Activated CD4-positive, alpha-beta T cell treated with anti-CD3 and anti-CD28 coated beads for 36 hours (primary cell): ENCODE measurements at places on chromosomes 7 and 10. TPM values are rescaled to one million over a fixed set of nuclear protein-coding genes. Genes with fewer than 3 reads are reported as not detected.
A peak's percentile ranks its signal among the peaks of the same experiment; 100 is the strongest.

DNA sequence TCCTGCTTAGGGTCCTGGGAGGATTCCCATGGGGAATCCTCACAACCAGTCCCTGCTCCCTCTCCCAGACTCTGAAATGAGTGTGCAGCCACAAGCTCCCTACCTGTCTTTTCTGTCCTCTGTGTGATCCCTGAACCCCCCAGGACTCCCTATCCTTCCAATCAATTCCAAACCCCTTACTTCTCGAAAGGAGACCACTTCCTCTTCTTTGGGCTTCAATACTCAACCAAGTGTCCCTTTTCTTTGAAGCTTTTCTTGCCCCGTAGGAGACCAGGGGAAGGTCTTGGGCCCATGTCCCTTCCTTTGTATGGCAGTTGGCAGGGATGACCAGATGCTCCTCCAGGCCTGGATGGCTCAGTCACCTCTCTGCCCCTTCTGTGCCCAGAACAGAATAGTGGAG lies 1.7 kb downstream of the AEBP1 start:
- DNase-seq, result no peak

DNA sequence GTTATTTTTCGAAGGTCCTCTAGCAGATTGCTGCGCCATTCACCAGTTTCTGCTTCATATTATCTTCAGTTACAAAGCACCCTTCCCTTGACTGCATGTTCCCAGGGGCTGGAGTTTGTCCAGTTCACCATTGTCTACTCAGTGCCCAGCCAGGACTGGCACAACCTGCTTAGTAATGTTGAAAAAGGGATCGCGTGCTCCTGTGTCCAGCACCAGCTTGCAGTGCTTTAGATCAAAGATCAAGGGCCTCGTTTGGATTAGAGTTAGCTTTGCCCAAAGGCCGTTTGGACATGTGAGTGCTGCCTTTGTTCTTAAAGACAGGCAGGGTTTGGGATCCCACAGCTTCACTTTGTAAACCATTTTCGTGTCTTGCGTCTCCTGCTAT lies 867 bp downstream of the ATP6V0E2 start:
- DNase-seq, result no peak

DNA sequence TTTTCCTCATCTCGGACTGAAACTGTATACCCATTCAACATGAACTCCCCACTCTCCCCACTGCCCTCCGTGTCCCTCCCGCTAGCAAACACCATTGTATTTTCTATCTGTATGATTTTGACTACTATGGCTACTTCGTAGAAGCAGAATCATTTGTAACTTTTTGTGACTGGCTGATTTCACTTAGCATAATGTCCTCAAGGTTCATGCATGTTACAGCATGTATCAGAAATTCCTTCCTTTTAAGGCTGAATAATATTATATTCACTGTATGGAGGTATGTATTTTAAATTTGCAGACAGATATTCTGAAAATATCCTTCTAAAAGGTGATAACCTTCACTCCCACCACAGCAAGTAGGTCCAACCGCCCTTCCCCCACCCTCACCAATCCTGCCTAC lies 42.9 kb upstream of the MMD2 start:
- no peak for DNase-seq

DNA sequence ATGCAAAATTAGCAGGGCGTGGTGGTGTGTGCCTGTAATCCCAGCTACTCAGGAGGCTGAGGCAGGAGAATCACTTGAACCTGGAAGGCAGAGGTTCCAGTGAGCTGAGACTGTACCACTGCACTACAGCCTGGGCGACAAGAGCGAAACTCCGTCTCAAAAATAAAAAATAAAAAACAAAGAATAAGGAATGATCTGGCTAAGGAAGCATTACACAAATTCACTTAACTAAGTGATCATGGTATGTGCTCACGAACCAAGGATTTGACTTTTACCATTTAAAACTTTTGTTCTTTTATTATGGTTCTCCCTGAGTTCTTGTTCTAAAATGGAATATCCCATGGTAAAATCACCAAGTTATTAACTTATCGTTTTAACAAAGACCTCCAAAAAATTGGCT lies 71.2 kb downstream of the SIRT1 start:
- DNase-seq, result no peak

DNA sequence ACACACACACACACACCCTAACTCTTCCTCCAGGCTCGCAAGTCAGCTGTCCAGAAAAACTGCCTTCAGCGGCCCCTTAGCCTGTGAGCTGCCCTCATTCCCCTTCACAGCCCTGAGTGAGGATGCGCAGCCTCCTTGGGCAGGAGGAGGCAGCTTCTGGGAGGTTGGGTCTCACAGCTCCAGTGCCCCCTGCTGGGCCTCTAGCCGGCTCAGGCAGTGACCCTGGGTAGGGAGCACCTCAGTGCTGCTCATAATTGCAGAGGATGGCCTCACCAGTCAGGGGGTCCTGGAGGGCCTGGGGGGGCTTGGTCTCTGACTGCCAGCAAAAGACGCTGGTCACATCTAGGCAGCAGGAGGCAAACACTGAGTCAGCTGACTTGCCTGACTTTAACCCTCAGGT lies 43.7 kb downstream of the ZNF273 start:
- peak; percentile 65 for DNase-seq

DNA sequence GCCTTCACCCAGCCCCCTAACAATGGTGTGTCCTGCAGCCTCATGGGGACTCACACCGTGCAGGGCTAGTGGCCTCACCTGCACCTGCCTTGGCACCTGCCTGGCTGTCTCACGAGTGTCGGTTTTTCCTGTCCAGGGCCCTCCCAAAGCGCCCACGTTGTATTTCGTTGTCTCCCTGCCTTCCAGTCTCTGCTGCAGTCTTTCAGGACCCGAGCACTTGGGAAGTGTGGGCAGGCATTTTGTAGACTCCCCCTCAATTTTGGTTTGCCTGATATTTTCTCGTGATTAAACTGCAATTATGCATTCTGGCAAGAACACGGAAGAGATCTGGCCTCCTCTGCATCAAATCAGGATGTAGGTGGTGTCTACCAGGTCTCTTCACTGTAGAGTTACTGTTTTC lies 17.9 kb downstream of the BNIP3 start:
- no peak for DNase-seq

GRCh38 chr7:157550300-157551275 lies 213.8 kb downstream of the DNAJB6 start:
- DNase-seq, result peak; percentile 1

- peak; percentile 73 for DNase-seq
Observed at GRCh38 chr10:26437637-26438461, at the start of gene APBB1IP. Gene APBB1IP, plus strand, starts transcription at chr10:26438341. Its CDS starts 53,986 bp downstream, at chr10:26492327.

DNA sequence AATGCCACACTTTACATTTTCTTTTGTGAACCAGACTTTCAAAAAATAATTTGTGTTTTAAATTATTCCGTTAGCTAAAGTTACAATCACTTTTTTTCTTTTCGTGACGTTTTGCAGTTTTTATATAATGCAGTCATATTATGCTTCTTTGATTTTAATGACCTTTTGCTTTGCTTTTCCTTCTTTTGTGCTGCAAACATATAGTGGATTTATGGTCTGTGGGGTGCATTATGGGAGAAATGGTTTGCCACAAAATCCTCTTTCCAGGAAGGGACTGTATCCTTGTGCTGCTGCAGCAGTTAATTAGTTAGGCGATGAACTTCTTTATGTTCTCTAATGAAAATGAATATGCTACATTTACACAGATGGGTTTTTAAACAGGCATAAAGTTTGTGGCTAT lies 117.4 kb downstream of the MAPK8 start:
- DNase-seq, result no peak

GRCh38 chr7:12291870-12292269 lies 80.8 kb downstream of the TMEM106B start:
- peak; percentile 21 for DNase-seq

DNA sequence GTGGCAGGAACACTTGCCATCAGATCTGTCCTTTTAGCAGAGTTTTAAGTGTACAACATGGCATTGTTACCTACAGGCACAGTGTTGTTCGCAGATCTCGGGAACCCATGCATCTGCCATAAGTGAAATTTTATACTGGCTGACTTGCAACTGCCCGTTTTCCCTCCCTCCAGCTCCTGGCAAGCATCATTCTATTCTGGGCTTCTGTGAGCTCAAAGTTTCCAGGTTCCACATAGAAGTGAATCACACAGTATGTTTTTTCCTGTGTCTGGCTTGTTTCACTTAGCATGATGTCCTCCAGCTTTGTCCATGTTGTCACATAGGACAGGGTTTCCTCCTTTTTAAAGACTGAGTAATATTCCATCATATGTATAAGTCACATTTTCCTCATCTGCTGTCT lies 56.6 kb downstream of the C10orf143 start:
- DNase-seq, result no peak

DNA sequence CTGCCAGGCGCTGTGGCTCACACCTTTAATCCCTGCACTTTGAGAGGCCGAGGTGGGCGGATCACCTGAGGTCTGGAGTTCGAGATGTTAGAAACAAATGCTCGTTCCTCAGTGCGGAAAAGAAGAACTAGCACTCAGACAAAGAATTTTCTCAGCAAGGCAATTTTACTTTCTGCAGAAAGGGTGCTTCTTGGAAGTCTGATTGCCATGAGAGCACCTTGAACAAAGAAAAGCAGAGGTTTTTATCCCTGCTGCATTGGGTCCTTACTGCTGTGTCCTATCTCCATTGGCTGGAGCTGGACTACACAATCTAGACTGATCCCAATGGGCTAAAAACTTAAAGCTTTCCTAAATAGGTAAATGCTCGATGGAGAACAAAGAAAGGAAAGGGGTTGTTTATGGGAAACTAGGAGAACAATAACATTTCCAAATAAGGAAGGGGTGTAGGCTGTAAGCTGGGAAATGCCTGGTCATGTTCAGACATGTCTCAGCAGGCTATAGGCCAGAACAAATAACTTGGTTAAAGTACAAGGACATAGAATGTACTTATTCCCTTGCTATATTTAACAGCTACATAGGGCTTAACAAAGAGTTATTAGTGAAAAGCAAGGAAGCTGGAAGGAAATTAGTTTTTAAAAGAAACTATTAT lies 26.1 kb upstream of the ACTR3B start:
- DNase-seq, result no peak

DNA sequence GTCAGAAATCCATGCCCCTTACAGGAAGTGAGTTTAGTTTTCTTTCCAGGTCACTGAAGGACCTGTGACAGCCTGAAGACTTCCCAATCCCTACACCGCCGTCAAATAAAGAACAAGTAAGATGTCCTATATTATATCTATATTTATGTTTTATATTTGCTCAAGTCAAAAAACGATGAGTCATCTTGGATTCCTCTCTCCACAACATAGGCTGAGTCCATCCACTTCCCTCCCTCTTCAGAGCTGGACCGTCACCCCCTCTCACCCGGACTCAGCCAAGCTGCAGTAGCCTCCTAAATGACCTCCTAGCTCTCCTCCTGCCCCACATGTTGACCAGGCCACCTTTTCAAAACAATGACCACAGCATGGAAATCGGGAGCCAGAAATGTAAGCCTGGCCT lies 53.5 kb downstream of the GLI3 start:
- DNase-seq, result no peak

- no peak for DNase-seq
Observed at GRCh38 chr7:132622081-132622480, 45.8 kb upstream of the PLXNA4 start.

DNA sequence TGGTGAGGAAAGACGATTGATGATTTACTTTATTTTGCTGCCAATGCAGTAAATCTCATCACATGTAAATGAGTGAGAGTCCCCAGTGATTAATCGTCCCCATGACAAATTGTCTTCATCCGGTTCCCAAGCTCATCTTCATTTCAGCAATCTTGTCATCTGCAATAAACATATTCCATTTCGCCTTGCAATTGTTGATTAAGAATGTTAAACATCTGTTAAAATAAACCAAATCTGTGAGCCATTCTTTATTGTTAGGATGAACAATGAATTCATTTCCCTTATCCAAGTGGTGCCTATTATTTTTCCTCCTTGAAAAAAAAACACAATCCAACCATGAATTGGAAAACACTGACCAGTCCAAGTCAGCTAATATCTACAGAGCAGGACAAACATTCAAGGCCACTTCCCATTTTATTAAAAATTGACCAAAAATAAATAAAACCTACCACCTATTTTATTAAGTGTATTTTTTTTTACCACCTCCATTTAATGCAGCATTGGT lies 36.5 kb downstream of the NPS start:
- DNase-seq, result no peak

- DNase-seq, result no peak
Observed at GRCh38 chr10:12712293-12712983, 289.1 kb downstream of the CCDC3 start.

DNA sequence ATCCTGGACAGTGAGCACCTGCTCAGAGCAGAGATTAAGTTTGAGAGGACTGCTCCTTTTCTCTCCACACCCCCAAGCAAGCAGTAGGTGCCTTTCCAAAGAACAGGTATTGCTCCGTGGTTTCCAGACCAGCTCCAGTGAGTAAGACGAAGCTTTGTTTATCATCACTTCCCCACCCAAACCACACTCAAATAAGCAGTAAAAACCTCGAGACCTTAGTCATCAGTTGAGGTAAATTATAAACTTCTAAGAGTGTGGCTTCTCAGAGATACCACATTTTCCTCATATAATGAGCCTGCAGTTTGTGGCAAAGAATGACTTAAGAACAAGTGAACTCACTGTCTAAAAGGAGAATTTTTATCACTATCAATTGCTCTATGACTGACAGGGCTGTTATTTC lies 50.0 kb upstream of the GRB10 start:
- peak; percentile 54 for DNase-seq

DNA sequence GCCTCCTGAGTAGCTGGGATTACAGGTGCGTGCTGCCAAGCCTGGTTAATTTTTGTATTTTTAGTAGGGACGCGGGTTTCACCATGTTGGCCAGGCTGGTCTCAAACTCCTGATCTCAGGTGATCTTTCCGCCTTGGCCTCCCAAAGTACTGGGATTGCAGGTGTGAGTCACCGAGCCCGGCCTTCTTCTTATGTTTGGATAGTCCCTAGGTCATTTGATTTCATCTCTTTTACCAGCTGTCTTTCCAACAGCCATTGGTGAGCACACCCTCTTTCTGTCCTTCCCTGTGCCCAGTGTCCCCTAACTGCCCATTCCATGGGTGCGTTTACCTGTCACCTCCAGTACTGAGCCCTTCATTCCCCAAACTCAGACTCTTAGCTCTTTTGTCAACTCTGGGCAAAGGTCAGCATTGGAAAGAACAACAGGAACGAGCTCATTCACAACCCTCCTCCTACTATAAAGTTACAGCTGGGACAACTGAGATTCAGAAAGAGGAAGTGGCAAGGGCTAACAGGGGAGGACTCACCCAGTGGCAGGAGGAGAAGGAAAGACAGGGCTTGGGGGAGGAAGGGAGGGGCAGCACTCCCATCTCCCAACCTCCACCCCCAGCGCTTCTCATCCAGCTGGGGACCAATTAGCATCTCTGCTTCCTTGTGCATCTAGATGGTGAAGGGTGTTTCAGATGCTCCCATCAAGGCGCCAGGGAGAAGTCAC lies 5.6 kb downstream of the SSC4D start:
- no peak for DNase-seq

The IL2RA gene
- 659 TPM for total RNA-seq

The HABP2 gene
- not detected for total RNA-seq

The HOXA2 gene
- total RNA-seq, result not detected

The MACC1 gene
- 0.05 TPM for total RNA-seq
